ENCODE measurements at places on chromosomes 1 and 21.

GRCh38 chr1:38102636-38103035, 56.0 kb upstream of the POU3F1 start:
- no peak for ATAC-seq

- no peak for ATAC-seq
These were observed 56.2 kb upstream of the MORC3 start for GRCh38 chr21:36263797-36264196.

- no peak for ATAC-seq
These were observed 75.7 kb downstream of the CRB1 start for GRCh38 chr1:197343663-197344273.

- ATAC-seq = no peak
These were observed 3.3 kb downstream of the SOX13 start for GRCh38 chr1:204075890-204076846.

GRCh38 chr1:110707232-110707631, 32.5 kb upstream of the KCNA3 start:
- ATAC-seq = no peak

GRCh38 chr1:86758570-86758969, 54.2 kb downstream of the SH3GLB1 start:
- ATAC-seq = no peak

- peak; percentile 88 for ATAC-seq
These were observed 29.0 kb upstream of the KHDRBS1 start for GRCh38 chr1:31984419-31985347.

All from activated CD4-positive, CD25-positive, alpha-beta regulatory T cell treated with anti-CD3 and anti-CD28 coated beads, Interleukin-2, amount 50 U/mL, for 24 hours (primary cell).